ENCODE measurements at places on chromosomes 5 and 9.

DNA sequence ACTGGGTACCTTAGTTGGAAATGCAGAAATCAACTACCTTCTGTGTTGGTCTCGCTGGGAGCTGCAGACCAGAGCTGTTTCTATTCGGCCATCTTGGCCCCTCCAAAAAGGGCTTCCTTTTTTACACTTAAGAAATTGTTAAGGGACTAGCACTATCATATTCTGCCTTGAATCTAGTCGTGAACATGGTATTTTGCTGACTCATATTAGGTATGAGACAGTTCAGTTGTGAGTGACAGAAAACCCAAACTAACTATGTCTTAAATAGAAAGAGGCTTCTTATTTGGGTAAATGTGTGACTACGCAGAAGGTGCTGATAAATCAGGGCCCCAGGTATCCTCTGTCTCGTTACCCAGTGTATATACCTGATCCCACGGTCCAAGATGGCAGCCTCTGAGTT, 298.2 kb downstream of the EDIL3 start:
- no peak for DNase-seq

- no peak for DNase-seq
Observed at GRCh38 chr9:120846251-120846889, 3.6 kb upstream of the PSMD5 start.

- no peak for DNase-seq
Observed at GRCh38 chr9:95721061-95721531, 154.4 kb upstream of the ERCC6L2 start.

DNA sequence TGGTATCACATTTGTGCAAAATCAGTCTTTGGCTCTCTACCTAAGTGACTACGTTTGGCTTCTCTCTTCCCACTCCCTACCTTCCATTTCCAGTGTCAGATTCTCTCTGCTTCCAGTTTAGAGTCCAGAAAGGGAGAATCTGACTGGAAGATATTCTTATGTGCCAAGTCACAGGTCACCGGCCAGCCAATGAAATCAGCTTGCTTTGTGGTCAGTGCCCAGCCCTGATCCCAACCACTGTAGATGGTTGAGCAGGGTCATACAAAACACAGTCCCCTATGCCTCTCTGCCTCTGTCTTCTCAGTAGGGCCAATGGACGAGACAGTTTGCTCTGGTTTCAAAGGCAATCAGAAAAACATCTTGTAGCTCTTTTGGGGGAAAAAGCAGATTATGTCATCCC, 15.6 kb upstream of the EPB41L4B start:
- DNase-seq, result no peak

- DNase-seq, result no peak
Observed at GRCh38 chr5:139949710-139950109, 93.4 kb downstream of the NRG2 start.

DNA sequence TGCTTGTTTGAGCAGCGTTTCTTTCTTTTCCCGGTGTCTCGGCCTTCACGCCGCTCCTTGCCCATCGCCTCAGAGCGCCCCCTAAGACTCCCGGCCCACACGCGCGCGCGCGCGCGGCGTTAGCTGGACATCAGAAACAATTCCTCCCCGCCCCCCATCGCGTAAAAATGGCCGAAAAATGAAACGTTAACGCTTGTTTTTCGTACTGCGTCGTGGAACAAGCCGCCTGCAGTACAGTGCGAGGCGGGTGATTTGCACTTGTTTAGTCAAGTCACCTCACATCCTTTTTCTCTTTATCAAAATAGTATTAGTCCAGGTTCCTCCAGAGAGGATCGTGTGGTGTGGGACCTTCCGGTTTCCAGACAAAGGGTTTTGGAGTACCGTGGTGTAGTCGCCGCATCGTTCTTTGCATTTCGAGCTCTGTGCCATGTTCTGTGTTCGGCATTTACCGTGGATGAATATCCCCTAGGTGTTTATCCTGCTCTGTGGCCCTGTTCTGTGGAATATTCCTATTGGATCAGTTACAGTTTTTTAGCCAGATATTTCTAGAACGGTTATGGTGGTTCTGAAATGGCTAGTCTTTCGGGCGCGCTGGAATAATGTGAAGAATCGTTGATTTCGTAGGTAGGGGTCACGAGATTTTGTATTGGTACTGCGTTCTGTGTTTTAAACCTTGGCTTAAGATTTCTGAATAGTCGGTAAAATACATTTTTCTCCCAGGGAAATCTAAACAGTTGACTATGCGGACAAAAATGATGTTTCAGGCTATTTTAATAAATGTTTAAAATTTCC, 1.0 kb downstream of the MATR3 start:
- DNase-seq, result peak; percentile 57

DNA sequence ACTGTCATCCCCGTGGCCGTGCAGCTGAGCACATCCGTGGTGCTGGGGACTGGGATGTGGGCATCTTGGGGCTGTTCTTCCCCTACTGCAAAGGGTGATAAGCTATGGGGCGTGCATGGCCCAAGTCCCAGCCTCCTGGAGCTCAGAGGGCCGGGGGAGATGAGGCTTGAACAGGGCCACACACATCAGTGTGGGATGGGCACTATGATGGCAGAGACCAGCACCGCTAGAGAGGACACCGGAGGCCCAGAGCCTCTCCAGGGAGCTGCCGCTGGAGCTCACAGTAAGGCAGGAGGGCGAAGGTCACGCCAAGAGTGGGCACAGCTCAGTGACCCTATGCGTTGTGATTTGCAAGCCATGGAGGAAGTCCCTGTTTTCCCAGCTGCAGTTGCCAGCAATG, 63.5 kb downstream of the OLFM1 start:
- DNase-seq, result no peak

- peak; percentile 20 for DNase-seq
Observed at GRCh38 chr5:83955916-83956315, 235.3 kb upstream of the HAPLN1 start.

GRCh38 chr5:143931476-143931875, 119.5 kb downstream of the HMHB1 start:
- DNase-seq, result no peak

DNA sequence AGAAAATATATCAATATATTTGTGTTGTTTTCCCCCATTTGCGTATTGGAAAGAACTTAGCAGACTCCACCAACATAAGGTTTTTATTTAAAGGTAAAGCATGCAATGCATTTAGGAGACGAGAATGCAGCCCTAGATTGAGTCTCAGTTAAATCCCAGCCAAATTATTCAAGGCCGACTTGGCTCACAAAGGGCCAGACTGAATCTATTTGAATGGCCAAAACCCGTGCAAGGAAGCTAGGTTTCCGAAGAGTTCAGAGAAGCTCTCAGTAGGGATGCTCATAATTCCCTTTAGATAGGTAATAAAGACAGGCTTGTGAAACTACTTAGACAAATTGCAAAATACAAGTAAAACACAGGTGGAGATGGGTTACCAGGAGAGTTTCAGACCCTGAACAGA, 520.3 kb downstream of the CDH9 start:
- DNase-seq, result no peak

DNA sequence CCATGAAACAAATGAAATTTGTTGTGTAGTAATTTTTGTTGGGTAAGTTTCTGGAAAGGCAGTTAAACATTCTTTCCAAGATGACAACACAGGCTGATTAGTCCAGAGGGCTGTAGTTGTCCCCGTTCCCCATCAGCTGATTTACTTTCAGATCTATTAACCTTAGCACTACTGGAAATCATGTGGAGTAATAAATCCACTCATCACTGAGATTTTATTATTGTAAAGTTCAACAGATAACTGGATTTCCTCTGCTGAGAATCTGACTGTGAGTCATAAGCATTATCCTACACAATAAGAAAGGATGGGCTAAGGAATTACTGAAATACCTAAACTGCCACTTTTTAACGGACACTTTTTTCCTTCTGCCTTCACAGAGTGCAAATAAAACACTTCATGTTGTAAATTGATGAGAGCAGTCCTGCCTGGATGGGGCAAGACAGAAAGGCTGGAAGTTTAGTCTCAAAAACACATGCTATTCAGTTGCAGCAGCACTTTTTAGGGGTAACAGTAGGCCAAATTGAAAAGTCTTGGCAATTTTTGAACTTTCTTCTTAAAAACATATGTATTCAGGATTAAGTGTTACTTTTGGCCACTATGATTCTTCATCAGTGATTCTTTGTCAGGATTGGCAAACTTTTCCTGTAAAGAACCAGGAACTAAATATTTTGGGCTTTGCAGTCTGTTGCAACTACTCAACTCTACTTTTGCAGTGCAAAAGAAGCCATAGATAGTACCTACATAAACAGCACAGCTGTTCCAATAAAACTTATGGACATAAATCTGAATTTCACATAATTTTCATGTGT, 7.0 kb downstream of the STOM start:
- no peak for DNase-seq

GRCh38 chr5:6652025-6652424, 18.8 kb downstream of the SRD5A1 start:
- DNase-seq, result no peak

GRCh38 chr5:151159649-151160373, 2.2 kb upstream of the ANXA6 start:
- no peak for DNase-seq

DNA sequence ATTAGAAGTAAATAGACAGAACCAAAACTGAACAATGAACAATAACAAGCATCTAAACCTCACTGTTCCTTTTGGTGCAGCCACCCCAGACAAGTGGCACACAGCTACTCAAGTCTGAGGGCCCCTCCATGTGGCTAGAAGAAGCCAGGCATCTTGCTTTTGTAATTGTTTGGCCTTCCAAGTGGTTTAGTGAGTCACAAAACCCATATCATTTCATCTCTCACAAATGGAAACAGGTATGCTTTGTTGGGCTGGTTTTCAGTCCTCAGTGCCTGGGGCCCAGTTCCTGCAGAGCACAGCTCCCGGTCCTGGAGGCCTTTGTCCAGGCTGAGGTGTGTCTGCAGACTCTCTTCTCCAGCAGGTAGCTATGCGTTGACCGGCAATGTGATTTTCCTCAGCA, 16.7 kb downstream of the PRLR start:
- no peak for DNase-seq

- DNase-seq, result no peak
Observed at GRCh38 chr5:150172145-150172544, 5.6 kb downstream of the CDX1 start.

DNA sequence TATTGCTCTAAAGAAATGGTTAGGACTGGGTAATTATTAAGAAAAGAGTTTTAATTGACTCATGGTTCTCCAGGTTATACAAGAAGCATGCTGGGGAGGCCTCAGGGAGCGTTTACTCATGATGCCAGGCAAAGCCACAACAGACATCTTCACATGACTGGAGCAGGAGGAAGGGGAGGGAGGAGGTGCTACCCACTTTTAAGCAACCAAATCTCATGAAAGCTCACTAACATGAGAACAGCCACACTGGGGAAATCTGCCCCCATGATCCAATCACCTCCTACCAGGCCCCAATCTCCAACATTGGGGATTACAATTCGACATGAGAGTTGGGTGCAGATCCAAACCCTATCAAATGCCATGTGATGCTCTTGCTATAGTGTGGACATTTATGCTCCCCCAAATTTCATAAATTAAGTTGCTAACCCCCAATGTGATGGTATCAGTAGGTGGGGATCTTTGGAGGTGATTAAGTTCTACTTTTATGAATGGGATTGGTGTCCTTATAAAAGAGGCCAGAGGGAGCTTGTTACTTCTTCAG, 773.6 kb upstream of the CDH10 start:
- DNase-seq, result no peak

DNA sequence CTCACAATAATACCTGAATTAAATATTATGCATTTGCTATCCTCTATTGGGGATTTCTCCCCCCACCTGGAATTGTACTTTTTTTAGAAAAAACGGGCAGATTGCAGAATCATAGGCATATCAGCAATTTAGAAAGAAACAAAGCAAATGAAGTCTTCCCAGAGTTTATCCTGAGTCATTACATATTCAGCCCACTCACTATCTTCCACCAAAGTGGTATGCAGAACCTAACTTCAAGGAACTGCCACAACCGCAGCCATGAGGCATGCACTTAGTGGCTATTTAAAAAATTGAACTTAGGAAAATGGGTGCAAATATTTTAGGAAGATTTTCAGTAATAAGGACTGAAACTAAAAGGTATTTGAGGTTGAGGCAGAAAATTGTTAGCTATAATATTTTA, 48.6 kb downstream of the UBAP1 start:
- no peak for DNase-seq

DNA sequence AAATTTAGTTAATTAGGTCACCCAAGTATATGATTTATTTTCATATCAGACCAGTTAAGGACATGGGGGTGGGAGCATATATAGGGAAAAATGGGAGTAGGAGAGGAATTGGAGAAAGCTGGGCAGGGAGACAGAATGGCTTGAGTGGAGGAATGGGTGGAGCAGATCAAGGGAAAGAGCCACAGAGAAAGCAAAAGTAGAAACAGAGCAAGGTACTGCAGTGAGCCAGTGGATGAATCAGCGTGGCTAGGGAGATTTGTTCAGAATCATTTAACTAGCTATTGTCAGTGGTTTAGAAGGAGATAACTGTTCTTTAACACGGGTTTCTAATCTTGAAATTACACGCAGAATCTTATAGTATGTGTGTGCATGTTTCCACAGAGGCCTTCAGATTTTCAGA, 37.4 kb downstream of the SNX24 start:
- DNase-seq, result no peak

DNA sequence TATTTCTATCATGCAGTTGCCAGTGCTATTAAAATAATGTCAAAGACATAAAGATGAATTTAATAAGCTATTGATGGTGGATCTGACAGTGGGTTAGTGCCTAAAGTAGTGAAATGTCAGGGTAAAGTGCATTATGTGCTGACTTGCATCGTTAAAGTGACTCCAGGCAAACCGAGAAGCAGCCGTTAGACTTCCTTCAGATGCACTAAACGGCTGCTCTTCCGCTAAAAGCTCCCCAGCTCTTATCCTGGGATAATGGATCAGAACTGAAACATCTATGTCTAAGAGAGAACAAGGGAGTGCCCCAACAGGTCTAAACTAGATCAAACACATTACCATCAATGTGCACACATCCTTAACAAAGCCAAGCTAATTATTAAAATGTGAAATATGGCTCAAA, 468.2 kb downstream of the NTRK2 start:
- DNase-seq, result no peak

DNA sequence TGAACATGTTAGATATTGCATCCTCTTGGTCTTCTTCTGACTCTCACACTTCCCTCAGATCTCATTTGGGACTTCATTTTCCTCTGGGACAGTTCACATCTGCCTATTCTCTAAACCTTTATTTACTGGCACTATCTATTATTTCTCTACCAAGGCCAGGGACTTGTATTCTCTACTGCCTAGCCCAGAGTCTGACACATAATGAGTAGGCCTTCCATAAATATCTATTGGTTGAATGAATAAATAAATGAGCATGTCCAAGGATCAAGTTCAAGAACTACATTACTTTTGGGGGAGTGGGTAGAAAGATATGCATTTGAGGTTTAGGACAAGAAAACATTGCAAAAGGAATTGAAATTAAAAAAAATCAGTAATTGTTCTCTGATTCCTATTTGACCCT, 250.3 kb downstream of the TRIM32 start:
- DNase-seq, result no peak

- no peak for DNase-seq
Observed at GRCh38 chr5:163260961-163261360, 176.4 kb upstream of the CCNG1 start.

DNA sequence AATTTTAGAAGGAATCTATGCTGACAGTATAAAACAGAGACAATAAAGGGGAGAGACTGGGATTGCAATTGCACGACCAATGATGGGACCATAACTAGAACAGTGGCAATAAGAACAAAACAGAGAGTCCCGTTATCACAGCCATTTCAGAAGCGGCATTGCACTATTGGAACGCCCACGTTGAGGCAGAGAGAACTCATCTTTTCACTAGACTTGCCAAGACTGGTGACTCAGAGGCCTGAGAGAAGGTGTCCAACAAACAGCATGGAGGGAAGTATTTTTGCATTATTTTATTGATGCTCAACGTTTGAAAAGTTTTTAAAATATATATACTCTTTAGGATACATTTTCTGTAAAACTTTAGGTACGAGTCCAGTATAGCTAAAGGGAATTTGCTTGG, 737.7 kb downstream of the TLE1 start:
- DNase-seq, result no peak

Data from GDM1 (cell line).